ENCODE measurements at places on chromosomes 5 and 9.
A peak's percentile ranks its signal among the peaks of the same experiment; 100 is the strongest.

GRCh38 chr9:671997-672396, 169.5 kb upstream of the DMRT1 start:
- DNase-seq: no peak

DNA sequence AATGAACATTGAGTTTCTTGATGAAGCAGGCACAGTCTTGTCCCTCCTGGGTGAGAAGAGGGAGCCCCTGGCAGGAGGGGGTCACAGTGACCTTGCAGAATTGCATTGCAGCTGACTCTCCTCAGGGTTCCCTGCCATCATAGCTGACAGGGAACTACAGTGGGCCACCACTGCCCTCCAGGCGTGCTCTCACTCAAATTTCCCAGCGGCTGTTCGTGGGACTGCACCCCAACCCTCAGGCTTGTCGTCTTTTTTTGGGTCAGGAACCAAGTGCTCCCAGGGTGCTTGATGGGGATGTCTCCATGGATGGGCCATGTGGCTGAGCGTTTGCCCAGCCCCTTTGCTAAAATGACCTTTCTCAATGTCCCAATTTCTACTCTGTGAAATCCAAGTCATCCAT, 215.8 kb downstream of the MELK start:
- no peak for DNase-seq

- no peak for DNase-seq
Observed at GRCh38 chr5:151868451-151868850, 56.2 kb downstream of the GLRA1 start.

- no peak for DNase-seq
Observed at GRCh38 chr9:32454280-32454679, 69.8 kb downstream of the ACO1 start.

- DNase-seq: no peak
Observed at GRCh38 chr5:10704949-10705621, 55.9 kb downstream of the DAP start.

DNA sequence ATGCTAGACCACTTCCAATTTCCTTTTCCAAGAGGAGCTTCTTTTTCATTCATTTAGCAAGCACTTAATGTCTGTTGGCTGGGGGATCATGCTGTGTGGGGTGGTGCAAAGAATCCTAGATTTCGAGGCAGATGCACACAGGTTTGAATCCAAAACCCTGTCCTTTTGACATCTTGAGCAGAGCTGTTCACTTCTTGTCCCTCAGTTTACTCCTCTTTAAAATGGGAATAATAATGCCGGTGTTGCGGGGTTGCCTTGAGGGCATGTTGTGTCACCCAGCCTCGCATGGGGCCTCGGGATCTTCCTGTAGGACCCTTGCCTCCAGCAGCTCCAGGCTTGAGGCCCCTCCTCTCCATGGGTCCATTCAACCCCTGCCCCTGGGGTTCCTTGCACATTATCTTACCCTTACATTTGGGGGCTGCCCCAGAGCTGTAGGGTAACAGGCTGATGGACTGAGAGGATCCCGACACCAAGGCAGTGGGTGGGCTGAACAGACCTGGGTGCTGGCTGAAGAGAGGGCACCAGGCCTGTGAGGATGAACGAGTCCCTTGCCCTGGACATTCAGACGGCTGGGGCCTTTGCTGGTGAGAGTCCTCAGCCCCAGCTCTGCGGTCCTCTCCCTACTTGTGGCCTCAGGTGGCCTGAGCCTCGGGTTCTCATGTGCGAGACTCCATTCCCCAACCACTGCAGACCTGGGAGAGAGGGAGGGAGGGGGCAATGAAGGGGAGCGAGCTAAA, 145.8 kb downstream of the BARX1 start:
- no peak for DNase-seq

DNA sequence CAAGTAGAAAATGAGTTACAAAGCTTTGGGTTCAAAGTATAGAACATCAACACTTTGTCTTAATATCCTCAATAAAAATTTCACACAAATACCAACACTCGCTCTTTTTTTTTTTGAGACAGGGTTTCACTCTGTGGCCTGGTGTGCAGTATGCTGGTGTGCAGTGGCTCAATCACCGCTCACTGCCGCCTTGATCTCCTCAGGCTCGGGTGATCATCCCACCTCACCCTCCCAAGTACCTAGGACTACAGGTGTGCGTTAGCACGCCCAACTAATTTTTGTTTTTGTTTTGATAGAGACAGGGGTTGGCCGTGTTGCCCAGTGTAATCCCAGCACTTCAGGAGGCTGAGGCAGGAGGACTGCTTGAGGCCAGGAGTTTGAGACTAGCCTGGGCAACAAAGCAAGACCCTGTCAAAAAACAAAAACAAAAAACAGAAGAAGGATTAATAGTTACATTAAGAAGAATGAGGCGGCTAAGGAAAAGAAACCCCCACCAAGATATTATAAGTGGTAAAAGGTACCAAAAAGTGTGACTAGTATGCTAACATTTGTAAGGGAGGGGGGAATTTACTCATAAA, 20.3 kb downstream of the FNBP1 start:
- no peak for DNase-seq

- peak; percentile 79 for DNase-seq
Observed at GRCh38 chr5:172716796-172717313, 54.1 kb downstream of the DUSP1 start.

- DNase-seq: no peak
Observed at GRCh38 chr9:15189481-15189880, 117.5 kb downstream of the TTC39B start.

DNA sequence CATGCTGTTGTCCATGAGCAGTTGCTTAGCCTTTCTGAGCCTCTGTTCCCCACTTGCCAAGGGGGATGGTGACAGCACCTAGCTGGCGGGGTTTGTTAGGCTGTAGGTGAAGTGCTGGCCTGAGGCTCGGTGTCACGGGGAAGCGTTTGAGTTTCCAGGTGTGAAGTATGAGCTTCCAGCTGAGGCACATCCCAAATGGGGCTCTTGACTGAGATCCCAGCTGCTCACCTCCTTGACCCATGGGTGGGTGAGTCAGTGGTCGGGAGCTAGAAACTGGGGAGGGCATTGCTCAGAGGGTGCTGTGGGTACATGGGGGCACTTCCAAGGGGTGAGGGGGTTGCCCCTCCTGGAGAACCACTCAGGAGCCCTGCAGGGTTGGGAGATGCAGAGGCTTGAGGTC, 26.4 kb upstream of the RNF130 start:
- DNase-seq: no peak

GRCh38 chr9:107637421-107638420, 148.2 kb upstream of the KLF4 start:
- DNase-seq: peak; percentile 95

- DNase-seq: peak; percentile 9
Observed at GRCh38 chr9:133609311-133610098, at the start of gene FAM163B. Gene FAM163B, minus strand, starts transcription at chr9:133609389. Its CDS starts 29,166 bp downstream, at chr9:133580223.

Data from brain microvascular endothelial cell (primary cell).